ENCODE measurements at places on chromosomes 7 and 10.

DNA sequence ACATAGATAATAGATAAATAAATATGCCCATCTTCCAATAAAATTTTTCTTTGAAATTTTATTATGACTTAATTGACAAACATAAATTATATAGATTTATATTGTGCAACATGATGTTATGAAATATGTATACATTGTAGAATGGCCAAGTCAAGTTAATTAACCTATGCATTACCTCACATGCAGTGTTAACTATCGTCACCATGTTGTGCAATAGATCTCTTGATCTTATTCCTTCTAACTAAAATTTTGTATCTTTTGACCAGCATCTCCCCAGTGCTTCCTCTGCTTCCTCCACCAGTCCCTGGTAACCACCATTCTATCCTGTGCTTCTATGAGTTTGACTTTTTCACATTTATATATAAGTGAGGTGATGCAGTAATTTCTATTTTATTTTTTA, 259.6 kb downstream of the SUGCT start:
- DNase-seq = no peak

DNA sequence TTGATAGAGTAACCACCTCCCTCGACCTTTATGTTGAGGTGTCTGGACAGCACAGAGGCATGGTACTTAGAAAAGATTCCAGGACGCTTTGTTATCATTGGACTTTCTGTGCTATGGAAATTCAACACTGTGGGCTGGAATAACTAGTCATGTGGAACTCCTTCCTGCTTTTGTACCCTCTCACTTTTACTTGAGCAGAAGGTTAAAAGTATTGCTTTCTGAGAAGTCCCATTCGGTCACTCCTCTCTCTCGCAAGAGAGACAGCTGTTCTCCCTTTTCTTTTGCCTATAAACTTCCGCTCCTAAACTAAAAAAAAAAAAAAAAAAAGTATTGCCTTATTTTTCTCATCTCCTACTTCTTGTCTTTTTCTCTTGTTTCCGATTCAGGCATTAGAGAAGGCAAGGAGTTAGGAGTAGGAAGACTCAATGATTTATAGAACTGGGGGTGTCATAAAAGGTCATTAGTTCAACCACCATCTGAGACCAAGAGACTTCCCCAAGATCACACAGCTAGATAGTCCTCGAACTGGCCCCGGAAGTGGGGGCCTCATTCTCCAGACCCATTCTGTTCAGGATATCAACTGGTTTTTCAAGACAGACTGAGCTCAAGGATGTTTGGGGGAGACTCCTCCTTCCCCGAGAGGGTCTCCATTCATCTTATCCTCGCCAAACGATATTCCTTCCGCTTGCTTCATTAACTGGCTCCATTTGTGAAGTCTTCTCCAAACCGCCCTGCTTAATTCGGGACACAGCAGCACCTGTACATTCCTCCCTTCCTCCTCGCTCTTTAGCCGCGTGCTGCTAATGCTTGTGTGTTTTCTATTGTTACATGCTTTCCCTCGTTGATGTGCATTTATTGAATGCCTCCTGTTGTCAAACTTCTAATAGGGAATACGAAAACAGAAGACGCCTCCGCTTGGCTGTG, 995 bp upstream of the INPP5F start:
- no peak for DNase-seq

- DNase-seq = no peak
These were observed 63.7 kb downstream of the ATE1 start for GRCh38 chr10:121864168-121864567.

- no peak for DNase-seq
These were observed 557.1 kb downstream of the KCNMA1 start for GRCh38 chr10:77080361-77081027.

DNA sequence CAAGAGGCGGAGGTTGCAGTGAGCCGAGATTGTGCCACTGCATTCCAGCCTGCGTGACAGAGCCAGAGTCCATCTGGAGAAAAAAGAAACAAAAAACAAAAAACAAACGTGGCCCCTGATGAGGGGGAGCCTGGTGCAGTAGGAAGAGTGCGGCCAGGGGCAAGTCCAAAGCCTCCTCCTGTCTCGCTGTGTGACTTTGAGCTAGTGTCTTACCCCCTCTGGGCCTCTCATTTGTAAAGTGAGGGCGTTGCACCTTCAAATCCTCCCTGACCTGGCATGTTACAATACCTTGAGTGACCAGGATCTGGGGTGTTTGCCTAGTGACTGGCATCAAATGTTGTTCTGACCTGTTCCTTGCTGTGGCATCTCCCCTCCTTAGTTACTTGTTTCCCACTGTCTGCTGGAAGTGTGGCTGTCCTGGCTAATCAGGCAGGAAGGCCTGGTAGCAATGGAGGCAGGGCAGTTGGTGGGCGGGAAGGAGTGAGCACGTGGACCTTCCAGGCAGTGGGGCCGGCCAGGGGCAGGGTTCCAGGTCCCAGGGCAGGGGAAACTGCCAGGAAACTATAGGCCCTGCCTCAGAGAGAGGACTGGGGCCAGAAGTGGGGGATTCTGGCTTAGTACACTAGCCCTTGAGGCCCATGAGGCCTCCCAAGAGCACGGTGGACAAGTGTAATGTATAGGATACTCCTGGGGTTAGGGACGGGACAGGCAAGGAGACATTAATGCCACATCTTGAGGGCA, 24.5 kb upstream of the GOLGA7B start:
- no peak for DNase-seq

- DNase-seq = no peak
These were observed 212.6 kb downstream of the WDR37 start for GRCh38 chr10:1268831-1269230.

GRCh38 chr10:114609518-114610426, 48.3 kb downstream of the ABLIM1 start:
- no peak for DNase-seq

DNA sequence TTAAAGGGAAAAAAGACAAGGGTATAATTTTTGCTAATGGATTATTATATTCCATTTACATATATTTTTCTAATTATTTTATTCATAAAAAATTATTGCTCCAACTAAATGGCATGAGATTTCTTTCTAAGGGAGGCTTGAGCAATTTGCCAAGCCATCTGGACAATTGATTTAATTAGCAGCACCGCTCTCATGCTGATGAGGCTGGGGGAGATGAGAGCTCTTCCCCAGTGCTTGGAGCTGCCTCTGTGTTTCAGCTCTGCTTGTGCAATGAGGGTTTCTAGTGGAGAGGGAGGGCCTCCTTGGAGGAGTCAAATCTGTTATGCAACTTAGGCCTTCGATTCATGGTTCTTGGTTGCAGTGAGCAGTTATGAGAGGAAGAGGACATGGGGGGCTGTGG, 574.3 kb downstream of the TCERG1L start:
- DNase-seq = no peak

GRCh38 chr10:77975086-77975666, 48.6 kb upstream of the DLG5 start:
- no peak for DNase-seq

- DNase-seq = no peak
These were observed 21.9 kb downstream of the UNC5B start for GRCh38 chr10:71234004-71234894.

DNA sequence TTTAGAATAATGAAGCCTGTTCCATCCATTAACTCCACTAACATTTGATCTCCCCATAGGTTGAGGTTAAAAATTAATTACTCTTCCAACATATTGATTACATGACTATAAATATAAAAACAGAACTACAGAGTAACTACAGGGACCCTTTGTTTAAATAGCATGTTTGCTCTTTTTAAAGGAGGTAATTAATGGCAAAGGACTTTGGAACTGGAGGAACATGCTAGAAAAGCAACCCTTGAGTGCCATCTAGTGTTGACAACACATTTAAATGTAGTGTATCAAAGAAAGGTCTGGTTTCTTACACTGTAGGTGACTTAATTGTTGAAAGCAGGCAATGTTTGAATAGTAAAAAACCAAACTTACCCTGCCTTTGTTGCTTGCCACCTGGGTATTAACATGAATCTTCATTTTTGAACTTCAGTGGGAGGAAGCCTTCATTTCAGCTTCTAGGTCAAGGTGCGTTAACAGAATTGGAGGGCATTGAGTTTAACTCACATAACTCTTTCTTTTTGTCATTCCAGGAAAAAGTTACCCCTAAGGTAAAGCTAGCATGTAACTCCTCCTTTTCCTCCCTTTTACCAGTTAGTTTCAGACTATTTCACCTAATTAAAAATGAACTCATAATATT, 52.6 kb upstream of the CAPZA2 start:
- peak; percentile 38 for DNase-seq

DNA sequence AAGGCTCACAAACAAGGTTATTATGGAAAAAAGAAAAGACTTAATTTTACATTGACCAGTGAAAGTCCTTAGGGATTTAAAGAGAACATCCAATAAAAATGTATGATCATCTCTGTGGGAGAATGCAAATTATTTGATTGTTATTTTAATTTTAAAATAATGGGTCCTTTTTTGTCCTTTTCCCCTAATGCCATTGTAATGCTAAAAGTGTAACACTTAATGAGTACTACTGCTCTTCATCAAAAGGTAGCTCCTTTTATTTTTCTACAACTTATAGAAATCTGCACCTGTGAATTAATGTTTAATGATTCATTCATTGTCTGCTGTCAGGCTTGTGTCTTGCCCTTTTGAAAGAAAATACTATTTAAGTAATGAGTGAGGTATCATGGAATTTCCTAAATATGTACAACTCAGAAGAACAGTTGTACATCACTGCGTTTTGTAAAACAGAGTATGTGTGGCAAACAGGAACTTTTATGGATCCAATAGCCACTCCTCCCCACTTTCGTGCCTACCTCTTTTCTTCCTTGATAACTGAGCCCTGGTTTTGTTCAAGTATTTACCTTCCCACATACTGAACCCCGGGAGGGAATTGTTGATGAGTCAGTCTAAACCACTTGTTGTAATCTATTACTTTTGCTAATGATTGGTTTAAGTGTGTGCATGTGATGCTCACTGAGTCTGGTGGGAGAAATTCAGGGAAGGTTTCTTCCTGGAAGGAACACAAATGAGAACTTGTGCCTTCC, 19.9 kb upstream of the TRUB1 start:
- DNase-seq = no peak

- no peak for DNase-seq
These were observed 62.7 kb downstream of the SUGCT start for GRCh38 chr7:40197527-40197926.

DNA sequence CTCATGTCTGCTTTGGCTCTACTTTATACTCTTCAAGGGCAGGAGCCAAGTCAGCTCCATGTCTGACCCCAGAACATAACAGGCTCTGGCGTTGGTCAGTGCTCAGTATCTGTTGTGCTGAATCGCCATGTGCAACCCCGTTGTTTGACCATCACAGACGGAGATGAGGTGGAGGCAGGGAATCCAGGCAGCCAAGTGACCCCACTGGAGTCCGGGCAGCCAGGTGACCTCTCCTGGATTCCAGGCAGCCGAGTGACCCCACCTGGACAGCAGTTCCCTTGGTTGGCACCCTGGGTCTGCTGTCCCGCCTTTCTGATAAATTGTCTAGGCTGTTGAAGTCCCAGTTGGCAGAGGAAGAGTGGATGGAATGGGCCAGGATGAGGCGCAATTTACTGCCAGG, 232.2 kb downstream of the TCERG1L start:
- DNase-seq = no peak

DNA sequence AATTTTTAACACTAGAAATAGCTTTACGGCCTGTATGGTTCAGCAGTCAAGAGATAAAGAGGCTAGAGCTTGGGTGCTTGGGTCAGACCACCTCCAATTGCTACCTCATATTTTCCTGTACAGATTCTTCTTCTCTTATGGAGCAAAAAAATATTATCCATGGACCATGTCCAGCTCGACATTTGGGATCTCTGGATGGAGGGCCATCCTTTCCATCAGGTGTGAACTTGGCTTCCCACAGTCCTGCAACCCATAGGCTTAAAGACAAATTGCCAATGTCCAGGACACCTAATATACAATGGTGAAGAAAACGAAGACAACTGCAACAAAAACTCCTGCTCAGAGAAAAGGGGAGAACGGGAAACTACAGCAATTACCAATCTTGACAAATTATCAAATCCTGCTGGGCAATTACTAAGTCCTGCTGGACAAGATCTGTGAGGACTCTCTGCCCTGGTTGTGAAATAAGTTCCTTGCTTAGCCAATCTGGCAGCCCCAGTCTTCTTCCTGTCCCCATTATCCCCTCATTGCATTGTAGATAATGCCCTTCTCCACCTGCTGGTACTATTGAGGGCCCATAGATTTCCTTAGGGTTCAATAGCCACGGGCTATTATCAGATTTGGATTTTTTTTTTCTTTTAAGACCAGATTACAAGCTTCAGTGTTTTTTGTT, 42.0 kb upstream of the BRAF start:
- no peak for DNase-seq

DNA sequence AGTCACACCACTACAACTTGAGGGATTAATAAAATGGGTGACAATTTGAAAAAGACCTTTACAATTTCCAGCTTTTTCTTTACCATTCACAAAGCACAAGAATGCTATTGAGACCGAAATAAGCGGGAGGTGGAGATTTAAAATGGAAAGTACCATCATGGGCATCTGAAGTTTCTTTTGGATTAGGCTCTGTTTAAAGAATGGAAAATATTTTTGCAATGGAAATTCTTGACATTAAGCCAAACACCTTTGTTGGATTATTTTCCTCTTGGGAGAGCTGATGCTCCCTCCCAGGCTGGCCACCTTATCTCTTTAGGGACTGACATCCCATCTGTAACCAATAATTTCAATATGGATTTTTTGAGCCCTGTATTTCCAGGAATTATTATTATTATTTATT, 62.5 kb downstream of the BPGM start:
- DNase-seq = no peak

- no peak for DNase-seq
These were observed 252.7 kb downstream of the SKIDA1 start for GRCh38 chr10:21272643-21273399.

DNA sequence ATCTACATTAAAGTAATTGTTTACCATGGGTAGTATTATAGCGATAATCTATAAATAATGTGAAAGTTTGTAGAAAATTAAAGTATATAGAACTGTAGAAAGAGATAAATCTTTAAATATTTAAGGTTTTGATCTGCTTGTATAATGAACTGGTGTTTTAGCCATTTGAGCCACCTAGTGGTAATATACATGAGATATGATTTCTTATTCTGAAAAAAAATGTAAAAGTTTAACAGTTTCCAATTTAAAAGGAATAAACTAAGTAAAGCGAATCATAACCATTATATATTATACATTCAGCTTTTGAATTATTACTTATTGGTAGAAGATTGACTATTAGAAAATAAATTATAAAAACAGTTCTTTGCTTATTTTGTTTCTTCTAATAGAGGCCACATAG, 91.2 kb downstream of the OTUD1 start:
- DNase-seq = no peak

- DNase-seq = no peak
These were observed 31.9 kb downstream of the DPCD start for GRCh38 chr10:101619983-101620382.

DNA sequence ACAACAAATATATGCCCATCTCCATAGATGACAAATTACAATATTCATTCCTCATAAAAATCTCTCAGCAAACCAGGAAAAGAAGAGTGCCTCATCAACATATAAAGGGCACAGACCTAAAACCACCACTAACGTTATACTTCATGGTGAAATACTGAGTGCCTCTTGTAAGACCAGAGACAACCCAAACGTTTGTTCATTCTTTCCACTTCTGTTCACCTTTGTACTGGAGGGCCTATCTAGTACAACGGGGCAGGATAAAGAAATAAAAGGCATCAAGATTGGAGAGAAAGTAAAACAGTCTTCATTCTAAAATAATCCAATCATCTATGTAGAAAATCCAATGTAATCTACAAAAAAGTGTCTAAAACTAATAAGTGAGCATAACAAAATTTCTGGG, 79.1 kb downstream of the LARP4B start:
- DNase-seq = no peak

Measured in AG09309 (cell line).